ENCODE measurements at places on chromosomes 7 and 10.

- DNase-seq: no peak
Observed at GRCh38 chr10:107814865-107815487, 650.5 kb upstream of the SORCS1 start.

DNA sequence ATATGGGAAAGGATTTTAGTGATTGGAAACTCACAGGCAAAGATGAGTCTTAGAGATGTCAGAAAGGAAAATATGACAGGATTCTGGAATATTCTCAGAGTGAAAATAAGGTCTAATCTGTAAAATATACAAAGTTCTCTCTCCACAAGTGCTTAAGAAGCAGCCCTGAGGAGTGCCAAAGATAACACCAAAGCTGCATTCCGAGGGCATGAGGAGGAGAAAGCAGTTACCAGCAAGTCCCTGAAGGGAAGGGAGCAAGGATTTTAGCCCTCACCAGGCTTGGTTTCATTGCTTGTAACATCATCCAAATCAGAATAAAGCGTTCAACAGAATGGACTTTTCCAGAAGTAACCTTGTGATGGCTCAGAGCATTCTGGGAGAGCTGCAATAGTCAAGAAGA, 31.4 kb upstream of the DLX6 start:
- DNase-seq: no peak

DNA sequence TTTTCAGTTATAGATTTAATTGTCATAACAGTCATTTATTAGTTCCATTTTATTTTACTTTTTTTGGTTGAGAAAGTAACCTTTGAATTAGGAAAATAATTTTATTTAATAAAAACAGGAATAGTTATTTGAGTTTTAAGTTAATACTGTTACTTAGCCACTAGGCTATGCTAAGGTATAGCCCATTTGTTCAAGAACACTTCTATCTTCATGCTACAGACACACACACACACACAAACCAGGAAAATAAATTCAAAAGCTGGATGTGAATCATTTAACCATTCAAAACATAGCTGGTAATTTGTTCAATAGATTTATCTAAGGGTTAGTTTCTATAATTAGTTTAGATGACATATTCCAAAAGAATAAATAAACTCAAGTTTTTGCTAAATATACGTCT, 148.4 kb downstream of the RNF133 start:
- no peak for DNase-seq

DNA sequence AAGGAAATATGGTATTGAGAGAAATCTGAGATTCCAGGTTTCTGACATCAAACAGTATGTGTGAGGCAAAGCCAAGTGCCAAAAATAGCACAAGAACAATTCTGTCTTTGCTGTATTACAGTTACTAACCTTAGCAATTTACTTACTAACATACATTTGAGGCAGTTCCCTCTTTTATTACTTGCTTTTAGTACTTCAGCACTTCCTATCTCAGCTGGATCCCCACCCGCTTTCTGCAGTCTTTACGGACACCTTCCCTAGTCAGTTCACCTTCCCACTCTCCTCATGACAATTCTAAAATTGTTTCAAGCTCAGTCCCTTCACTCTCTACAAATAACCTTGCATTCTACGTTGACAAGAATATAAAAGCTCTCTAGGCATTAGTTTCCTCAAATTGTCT, 79.2 kb downstream of the ELAPOR2 start:
- DNase-seq: no peak

GRCh38 chr10:43047288-43047970, 29.4 kb upstream of the RET start:
- DNase-seq: no peak

DNA sequence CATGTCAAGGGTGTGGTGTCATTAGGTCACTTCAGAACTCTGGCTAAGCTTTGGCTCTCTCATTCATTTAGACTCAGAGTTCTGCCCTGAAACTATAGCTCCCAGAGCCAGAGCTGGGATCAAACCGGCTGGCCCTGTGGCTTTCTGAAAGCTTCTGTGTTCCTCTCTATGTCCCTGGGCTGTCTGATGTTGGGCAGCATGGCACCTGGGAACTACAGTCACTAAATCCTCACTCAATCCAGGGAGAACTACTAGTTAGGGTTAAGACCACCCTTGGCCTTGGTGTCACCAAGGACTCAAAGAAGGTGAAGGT, 13.2 kb downstream of the ATG9B start:
- no peak for DNase-seq

DNA sequence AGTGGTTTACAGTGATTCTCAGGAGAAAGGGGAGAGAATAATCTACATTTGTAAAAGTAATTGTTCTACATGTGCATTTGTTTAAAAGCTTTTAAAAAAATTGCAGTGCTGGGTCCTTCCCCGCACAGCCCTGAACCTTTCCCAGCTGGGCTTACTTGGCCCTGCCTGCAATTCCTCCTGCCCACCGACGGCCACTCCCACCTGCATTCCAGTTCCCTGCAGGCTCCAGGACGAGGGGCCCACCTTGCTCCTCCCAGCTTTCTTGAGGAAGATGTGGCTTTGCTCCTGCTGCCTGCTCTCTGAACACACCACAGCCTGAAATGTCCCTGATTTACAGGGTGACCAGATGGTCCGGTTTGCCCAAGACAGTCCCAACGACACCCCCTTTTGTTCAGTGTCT, 222.7 kb downstream of the PRPF18 start:
- DNase-seq: no peak

GRCh38 chr7:149266451-149266850, 4.5 kb downstream of the ZNF783 start:
- DNase-seq: no peak

- no peak for DNase-seq
Observed at GRCh38 chr7:117766913-117767312, 106.3 kb downstream of the CTTNBP2 start.

DNA sequence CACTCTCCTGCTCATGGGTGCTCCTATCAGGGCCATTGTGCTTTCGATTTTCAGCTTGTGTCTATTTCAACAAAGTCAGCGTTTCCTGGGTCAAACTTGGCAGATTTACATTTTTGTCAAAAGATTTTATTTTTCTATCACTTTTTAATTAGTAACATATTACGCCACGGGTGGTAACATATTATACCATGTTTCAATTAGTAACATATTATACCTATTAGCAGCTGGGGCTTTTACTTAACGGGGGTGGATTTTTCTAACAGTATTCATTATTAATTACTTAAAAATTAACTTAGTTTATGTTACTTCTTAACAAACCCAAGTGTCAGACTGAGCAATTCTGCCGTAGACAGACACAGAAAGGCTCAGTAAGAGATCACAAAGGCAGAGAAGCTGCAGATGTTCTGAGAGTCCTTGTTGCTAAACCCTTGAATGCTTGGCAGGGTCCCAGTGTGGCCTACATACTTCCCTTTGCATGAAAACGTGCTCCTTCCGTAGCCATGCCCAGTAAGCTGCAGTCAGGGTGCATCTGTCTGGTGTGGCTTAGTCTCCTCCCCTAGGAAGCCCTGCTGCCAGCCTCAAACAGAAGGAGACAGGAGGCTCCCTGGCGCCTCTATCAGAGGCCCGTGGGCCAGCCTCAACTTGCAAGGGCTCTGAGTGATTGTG, 263.1 kb upstream of the CXCL12 start:
- no peak for DNase-seq

Data from T-helper 17 cell (primary cell).